ENCODE measurements at places on chromosomes 4 and X.

- DNase-seq, result no peak
These were observed 16.4 kb downstream of the DMD start for GRCh38 chrX:33194876-33195433.

DNA sequence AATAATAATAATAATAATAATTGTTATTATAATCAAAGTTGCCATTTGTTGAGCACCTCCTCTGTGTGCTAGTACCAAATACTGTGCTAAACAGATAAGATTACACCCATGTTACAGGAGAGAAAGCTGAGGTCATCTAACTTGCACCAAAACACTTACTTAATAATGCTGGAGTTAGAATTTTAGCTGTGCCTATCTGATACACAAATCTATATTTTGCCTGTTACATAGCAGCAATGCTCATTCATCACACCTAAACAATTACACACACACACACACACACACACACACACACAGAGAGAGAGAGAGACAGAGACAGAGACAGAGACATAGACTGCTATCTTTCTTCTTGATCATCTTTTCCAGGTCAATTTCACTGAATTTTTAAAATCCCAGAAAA, 170.9 kb upstream of the KLF3 start:
- no peak for DNase-seq

DNA sequence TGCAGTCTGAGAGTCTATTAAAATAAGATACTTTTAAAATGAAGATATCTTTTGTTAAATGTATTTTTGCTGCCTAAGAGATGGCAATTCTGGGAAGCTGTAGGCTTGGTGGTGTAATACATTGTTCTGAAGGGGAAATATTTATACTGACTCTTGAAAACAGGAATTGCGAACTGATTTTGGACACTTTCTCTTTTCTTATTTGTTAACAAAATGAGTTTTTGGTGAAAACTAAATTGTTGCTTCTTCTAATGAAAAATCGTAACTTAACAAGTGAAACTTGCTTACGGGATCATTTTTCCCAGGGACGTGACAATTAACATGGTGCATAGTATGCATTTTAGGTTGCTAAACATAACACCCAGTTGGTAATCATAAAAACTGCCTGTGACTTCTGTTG, 71.0 kb downstream of the RAPGEF2 start:
- no peak for DNase-seq

DNA sequence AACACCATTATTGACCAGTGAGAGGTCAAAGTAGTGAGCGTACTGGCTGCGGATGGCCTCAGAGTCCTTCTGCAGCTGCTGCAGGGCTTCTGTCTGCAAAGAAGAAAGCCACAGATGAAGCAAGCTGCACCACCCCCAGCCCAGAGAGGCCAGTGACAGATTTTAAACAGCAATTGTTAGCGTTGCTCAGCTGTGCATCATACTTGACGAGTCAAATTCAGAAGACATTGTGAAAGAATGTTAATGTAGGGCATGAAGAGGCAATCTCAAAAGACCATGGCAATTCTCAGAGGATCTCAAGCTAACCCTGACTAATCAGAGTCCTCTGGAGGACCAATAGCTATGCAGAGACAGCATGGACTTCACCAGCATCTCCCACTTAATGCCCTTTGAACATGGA, 16.6 kb downstream of the DKC1 start:
- DNase-seq, result no peak

DNA sequence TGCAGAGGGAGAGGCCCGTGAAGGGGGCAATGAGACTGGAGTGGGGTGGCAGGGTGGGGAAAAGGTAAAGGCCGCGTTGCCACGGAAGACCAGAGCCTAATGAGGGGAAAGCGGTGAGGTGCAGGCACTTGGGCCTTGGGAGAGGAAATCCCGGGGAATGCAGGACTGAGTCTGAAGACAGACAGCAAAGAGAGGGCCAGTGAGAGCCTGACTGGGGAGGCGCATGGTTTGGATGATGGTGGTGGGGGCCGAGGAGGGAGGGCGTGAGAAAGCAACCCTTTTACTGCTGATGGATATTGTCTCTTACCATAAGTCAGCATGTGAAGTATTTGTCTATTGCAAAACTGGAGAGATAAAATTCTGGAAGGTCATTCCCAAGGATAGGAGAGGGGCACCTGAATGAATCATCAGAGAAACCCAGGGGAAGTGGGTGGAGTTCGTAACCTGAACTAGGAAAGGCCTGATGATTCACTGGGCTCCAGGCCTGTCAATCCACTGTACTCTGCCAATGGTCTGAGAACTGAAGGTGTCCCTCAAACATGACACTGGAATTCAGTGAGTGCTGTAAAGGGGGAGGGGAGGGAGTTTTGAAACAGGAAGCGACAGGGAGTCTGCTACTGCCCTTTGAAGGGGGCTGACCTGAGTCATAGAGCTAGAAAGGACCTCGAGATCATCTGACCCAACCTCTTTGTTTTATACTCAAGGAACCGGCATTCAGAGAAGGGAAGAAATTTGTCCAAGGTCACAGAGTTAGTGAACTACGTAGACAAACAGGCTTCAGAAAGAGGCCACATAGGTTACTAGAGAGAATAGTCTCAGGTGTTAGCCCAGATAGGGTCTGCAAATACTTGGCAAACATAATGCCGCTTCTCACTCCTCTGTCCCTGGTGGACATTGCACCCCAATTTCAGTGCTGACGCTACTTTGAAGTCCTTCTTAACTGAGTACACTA, 52.2 kb downstream of the NALF2 start:
- DNase-seq, result no peak

DNA sequence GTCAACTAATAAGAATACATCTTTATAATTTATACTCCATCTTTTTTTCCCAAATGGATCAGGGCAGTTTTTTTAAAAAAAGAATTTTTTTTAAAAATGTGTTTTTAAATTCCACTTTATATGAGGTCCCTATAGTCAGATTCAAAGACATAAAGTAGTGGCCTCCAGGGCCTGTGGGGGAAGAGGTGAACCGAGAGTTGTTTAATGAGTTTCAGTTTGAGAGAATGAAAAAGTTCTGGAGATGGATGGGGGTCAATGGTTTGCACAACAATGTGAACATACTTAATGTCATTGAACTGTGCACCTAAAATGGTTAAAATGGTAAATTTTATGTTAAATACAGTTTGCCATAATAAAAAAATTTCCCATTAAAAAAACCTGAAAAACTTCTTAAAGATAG, 53.8 kb downstream of the ZNF827 start:
- DNase-seq, result no peak

DNA sequence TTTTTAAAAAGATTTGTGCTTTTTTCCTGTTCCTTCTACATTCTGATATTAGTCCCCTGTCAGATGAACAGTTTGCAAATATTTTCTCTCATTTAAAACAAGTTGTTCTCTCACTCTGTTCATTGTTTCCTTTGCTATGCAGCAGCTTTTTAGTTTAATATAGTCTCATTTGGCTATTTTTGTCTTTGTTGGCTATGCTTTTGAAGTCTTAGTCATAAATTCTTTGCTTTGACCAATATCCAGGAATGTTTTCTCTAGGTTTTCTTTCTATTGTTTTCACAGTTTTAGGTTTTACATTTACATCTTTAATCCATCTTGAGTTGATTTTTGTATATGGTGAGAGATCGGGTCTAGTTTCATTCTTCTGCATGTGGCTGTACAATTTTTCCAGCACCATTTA, 136.8 kb downstream of the TET2 start:
- no peak for DNase-seq

DNA sequence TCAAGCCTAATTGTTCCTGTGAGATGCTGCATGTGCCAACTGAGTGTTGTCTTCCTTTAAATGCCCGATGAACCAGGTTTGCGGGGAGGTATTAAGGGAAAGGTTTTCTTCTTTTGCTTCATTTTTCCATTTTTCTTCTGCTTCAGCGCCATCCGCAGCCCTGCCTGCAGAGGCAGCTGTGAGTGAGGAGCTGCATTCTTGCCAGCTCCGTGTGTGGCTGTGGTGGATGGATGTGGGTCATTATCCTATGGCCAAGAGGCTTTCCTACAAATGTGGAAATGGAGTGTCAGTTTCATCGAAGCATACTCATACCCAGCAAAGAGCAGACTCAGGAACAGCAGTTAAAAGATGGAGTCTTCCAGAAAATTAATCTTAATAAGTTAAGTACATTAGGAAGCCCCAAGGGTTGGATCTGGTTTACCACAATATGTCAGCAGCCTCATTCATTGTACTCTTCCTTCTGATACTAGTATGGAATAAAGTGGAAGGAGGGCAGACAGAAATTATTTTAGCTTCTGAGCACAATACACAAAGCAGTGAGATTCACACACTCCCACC, 37.6 kb downstream of the TNIP3 start:
- DNase-seq, result no peak

DNA sequence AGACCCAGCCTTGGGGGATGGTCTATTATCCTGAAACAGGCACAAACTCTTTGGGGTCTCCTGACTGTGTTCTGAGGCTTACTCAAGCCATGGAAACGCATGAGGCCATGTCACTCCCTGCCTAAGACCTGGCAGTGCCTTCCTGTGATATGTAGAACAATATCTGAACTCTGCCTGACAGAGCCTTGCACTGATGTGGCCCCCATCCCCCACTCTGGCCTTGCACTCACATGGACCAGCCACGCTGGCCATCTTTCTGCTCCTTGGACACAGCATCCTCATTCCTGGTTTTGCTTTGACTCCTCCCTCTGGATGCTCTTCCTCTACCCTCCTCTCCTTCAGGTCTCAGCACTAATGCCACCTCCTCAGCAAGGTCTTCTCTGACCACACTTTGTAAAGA, 100.2 kb downstream of the SCD5 start:
- no peak for DNase-seq

GRCh38 chr4:30744957-30745640, 24.9 kb downstream of the PCDH7 start:
- no peak for DNase-seq

- DNase-seq, result no peak
These were observed 3.4 kb downstream of the GALNT7 start for GRCh38 chr4:173171987-173172386.

DNA sequence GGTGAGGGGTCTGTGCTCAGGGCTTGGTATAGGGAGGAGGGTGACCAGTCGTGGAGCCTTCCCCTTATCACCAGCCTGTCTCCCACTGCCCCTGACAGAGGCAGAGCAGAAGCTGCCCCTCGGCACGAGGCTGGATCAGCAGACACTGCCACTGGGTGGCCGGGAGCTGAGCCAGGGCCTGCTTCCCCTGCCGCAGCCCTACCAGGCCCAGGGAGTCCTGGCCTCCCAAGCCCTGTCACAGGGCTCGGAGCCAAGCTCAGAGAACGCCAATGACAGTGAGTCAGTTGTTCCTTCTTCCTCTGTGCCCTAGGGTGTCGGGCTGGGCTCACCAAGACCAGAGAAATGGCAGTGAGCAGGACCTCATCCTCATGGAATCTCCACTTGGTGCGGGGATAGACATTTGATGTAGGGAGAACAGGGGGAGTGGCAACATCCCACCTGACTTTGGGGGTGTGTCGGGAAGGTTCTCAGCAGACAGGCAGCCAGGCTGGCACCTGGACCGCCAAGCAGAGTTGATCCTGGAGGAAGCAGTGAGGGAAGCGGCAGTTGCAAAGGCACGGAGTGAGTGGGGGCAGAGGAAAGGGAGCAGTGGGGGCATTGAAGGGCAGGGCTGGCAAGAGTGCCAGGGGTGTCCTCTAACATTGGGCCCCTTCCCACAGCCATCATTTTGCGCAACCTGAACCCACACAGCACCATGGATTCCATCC, 14.3 kb upstream of the UBA1 start:
- no peak for DNase-seq

DNA sequence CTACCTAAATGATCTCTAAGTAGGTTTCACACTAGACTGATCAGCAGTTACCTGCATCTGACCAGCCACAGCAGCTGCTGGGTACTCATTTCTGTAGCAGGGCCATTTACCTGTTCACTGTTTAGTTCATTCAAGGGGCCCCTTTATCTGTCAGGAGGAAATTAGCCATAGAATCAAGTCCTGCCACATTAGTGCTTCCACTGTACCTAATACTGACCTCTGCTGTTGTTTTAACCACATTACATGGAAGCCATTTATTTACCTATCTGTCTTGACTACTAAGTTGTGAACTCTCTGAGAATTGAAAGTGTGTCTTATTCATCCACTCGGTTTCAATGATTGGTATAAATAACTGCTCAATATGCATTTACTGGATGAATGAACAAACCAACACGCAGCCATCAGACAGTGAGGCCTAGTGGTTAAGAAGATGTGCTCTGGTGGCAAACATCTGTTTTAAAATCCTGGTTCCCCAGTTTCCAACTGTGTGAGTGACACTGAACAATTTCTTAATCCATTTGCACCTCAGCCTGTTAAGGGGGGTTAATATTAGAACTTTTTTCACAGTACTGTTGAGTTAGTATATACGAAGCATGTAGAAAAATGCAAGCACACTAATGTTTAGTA, 30.0 kb upstream of the ANXA5 start:
- peak; percentile 50 for DNase-seq

GRCh38 chr4:10664408-10664807, 20.2 kb downstream of the CLNK start:
- peak; percentile 49 for DNase-seq

Measured in left lung (tissue), 14 donors.